T-helper 17 cell (primary cell): ENCODE measurements at places on chromosomes 2 and 18.

- no peak for DNase-seq
Observed at GRCh38 chr2:15782009-15782751, 158.2 kb upstream of the MYCN start.

DNA sequence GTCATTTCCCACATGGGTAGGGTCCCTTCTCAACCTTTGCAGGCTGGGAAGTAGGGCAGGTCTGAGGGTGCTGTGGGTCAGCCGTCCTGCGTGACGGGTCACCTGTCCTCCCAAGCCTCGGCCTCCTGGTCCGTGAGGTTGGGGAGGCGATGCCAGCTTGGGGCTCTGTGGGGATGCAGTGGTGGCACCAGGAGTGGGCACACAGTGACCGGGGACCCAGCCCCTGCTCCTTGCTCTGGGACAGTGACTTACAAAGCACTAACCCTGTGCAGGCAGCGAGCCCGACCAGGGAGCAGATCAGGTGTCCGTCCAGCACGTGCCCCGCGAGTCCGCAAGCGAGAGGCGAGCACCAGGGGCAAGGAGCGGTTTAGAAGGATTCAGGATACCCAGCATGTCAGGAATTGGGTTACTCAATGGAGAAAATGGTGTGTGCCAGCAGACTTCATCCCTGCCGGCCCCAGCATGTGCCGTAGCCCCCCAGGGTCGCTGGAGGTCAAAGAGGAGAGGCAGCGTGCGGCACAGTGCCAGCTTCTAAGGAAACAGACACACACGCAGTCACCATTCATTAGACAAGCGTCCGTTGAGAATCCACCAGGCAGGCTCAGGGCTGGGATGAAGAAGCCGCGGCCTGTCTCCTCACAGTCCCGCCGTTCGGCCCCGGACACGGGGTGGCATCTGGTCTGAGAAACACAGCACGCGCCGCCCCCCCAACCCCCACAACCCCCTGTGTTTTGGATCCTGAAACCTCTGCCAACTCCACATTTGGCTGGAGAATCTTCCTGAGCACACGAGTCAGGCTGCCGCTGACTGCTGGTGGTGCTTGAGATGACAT is 11.7 kb downstream of the COLEC11 start:
- no peak for DNase-seq

DNA sequence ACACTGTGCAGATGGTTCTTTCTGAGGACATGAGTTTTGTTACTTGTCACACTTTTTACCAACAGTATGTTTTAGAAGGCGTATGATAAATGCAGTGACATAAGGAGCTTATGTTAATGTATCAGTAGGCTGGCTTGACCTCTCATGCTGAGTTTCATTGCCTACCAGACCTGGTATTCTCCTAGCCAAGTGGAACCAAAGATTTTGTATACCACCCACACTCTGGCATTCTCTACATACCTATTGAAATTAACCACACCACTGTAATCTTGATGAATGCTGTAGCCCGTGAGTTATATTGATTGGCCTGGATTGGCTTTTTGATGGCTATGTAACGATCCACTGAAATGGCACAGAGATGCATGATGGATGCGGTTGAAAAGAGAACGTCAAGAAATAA is 11.4 kb downstream of the HTR2B start:
- DNase-seq: no peak

DNA sequence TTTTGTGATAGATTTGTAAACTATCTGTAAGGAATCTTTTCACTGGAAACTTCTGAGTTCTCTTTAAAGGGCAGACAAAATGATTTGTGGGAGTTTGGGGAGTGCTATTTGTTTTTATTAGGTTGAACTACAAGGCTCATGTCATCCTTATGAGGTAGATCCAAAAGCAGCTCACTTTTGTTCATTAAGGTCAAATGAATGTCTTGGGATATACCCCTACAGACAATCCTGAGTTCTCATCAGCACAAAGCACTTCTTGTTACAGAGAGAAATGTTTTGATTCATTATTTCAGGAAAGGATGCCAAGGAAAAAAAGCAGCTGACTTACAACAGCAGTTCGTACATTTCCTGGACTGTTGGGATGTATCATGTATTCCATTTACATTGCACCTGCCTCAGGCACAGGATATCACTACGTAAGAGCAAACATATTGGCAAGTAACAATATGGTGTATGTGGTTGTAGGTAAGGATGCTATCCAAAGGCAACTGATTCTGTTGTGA is 68.9 kb downstream of the DCC start:
- no peak for DNase-seq

- DNase-seq: peak; percentile 38
Observed at GRCh38 chr2:234335661-234336228, 161.1 kb downstream of the ARL4C start.

DNA sequence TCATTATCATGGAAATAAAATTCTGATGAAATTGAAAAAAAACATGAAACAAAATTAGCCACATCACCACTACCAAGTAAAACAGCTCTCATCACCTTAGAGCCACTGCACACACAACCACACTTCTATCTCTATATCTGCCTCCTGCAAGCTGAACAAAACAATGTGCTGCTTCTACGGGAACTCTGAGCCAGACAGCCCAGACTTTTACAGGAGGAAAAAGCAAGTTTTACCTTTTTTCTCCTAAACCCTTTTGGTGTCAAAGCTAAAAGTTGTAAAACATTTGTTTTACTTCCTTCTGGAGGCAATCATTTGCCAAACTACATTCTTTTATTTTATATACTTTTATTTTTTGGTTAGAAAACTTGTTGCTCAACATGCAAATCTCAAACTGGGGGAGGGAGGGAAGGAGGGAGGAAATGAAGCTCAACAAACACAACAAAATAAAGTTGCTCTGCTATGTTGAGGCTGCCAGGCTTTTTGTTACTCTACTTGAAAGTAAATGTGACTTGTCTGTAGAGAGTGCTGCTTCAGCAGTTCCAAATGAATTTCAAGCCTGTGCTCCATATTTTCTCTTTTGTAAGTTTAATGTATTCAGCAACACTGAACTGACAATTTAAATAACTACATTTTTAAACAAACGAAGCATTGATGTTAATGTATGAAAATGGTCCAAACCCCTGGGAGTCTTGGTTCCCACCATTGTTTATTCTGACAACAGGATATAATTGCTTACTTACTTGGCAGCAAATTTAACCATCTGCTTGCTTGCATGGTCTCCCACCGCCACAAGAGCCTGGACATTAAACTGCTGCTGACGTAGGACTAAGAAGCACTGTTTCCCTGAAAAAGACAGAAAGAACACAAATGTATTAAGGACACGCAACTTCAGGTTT is 24.5 kb downstream of the DARS1 start:
- no peak for DNase-seq

GRCh38 chr2:199509403-199509802 is 51.7 kb upstream of the SATB2 start:
- DNase-seq: no peak

DNA sequence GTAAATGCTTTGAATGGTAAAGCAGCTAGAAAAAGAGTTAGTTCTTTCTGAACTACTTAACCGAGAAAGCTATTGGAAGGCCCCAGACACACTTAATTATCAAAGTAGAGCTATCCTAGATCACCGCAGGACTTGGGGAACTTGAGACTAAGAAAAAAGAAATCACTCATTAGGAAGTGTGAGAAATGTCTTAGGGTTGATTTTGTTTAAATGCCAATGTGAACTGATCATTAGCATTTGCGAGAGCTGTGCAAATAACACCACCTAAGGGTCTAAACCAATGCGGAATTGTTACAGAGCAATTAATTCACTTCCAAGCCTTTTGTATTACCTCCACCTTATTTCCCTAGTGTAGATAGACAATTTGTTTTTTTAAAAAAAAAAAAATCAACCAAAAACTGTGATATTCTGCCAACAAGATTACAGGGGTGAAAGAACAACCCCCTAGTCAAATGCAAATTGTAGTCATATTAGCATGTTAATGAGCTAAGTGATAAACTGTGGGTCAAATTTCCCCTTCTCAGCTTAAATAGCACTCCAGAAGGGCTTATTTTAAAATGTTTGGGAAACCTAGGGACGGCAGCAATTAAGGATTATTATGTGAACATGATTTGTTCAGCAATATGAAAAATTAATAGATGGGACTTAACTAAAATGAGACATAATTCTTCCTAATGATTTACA is 246.2 kb upstream of the STON1 start:
- DNase-seq: no peak
